ENCODE measurements at places on chromosomes 11 and 22.

DNA sequence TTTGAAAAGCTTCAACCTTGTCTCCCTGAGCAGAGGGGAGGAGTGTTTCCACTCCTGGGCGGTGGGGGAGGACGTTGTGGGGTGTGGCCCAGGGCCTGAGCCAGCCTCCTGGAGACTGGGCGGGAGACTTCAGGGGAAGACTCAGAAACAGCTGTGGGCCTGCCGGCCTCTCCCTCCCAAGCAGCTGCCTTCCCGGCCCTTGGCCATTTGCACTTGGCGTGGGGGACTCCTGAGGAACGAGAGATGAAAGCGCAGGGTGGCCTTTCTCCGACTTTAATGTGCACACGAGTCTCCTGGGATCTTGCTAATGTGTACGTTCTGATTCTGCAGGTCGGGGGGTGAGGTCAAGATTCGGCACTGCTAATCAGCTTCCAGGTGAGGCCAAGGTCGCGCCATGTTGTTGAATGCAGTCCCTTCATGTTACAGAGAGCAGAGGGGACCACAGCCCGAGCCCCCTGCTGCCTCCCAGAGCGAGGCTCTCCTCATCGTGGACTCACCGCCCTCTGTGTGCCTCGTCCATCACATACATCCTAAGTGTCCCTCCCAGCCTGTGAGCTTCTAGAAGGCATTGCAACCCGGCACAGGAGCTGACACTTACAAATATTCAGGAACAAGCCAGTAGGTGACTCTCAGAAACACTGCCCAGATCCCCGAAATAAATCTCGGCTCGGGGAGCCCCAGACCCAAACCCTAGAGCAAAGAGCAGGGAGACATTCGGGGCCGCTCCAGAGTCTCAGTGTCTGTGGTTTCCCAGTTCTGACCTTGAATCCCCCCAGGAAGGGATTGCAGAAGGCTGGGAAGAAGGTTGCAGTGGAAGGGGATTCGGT is 7.7 kb downstream of the LIF start:
- no peak for DNase-seq

DNA sequence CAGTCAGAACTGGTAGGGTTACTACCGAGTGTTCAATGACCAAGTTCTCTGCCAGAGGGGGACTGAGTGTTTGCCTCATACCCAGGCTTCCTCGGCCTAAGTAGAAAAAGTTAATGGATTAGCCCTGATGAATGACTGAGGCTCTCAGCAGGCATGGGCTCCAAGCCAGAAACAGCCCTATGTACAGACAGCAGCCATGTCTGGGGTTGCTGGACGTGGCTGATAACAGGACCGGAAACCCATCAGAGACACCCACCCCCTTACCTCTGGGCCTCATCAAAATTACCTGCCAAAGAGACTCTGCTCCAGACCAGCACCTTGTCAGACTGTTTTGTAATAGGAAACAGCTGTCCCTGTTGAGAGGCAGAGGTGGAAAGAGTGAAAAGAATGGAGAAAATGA is 351.4 kb downstream of the ETS1 start:
- no peak for DNase-seq

- peak; percentile 32 for DNase-seq
Measured at GRCh38 chr11:12377824-12378593, 638 bp downstream of the PARVA start.

GRCh38 chr11:3169255-3170043 is 4.3 kb upstream of the OSBPL5 start:
- no peak for DNase-seq

- no peak for DNase-seq
Measured at GRCh38 chr11:83845797-83846196, 559.6 kb upstream of the CCDC90B start.

DNA sequence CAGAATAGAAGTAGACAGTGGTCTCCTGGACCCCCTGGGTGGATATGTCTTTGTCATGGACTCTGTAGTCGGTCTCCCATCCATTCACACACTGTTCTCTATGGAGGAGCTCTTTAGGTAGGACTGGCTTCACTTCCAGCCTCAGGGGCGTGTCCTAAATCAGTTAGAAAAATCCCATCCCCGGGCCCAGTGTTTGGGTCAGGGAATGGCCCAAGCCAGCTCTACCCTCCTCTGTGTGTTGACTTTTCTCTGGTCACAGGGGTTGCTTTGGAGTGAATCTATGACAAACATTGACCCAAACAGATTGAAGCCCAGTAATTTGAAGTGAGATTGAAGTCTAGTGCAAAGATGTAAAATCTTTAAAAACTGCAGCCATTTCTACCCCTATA is 34.0 kb downstream of the WEE1 start:
- no peak for DNase-seq

DNA sequence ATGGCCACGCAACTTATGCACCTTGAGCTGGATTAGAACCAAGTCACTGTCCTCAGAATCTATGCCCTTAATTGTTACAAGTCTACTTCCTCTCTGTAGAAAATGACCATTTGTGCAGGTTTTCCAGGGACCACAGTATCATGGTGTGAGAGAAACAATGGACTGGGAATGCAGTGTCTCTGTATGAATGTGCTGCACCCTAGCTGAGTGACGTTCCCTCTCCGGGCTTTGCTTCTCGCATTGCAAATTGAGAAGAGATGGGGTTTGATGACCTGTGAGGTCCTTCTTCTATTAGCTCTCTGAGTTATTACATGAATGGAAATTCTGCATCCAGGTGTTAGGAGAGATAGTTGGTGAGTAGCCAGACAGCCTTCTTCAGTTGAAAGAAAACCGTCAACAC is 1052.3 kb downstream of the NTM start:
- no peak for DNase-seq

DNA sequence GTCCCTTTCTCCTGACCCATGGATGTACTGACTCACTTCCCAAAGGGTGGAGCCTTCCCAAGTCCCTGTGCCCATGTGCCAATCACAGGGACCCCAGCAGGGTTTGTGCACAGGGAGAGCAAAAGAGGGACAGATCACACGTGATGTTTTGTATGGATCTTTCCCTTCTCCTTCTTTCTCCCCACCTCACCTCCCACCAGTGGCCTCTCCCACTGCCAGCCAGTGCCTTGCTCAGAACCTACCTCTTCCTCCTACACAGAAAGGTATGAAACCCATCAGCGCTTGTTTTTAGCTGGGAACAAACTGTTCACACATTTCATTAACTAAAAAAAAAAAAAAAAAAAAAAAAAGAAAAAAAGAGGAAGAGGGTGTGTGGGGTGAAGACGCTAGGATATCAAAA is 112.9 kb downstream of the DSCAML1 start:
- DNase-seq = peak; percentile 68

- no peak for DNase-seq
Measured at GRCh38 chr11:103013421-103013820, 57.9 kb upstream of the MMP13 start.

DNA sequence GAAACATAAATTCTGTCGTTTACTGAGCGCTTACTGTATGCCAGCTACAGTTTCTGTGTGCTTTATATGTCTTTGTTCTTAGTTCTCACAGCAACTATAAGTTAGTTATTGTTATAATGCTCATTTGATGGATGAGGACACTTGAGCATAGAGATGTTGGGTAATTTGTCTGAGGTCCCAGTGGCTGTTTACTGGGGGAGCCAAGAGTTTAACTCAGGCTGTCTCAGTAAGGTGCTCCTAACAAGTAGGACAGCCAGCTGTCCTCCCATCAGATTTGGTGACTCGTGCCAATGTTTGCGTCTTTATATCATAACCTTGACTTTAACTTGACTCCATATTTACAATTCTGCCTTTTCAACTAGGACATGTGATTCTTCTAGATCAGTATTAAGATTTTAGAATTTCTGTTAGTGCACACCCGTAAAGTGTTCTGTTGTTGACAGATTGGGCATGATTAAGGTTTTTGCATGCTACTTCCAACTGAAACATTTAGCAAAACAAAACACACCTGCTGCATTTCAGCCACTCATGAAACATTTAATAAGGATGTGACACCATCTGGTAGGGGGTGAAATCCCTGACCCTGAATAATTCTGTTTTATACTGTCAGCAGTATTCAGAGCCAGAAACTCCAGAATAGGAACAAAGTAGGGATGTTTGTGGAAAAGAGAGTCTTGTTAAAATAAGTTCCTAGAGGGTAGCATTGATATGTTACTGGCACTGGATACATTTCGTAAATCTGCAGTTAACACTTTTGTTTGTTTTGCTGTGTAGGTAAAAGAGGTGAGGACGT is 1.9 kb downstream of the REXO2 start:
- DNase-seq = no peak

DNA sequence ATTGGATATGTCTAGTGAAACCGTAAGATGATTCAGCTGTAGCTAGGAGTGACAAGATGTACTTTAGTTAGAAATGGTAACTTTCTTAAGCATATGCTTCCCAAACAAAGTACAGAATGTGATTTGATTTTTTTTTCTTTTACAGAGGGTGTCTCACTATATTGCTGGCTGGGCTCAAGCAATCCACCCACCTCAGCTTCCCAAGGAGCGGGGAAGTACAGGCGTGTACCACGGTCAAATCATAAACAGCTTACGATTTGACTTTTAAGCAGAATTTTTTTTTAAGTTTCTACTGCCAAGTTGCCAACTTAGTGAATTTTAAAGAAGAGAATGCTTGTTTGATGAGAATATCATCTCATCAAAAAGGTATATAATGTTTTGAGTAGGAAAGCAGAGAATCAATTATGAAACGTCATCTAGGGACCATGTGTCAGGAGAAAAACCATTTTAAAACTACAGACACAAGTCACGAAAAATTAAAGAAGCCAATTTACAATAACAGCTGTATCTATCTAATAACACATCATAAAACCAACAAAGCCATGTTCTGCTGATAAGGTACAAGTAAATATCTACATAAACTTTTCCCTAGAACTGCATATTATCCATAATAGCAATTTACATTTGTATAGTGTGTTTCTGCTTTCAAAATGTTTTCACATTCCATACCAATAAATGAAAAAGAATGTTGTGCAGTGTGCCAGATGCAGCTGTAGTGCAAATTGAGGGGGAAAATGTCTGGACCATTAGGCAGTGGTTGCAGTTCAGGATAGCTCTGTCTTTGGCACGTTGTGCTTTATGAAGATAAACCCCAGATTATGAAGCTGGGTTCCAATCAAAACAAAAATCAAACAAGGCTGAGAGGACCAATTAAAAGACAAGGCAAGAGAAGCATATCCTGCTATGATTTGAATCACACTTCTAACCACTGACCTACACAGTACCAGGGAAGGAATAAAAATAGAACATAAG is 33.7 kb upstream of the USP47 start:
- DNase-seq = no peak

GRCh38 chr11:113311536-113311935 is 2.8 kb upstream of the TTC12 start:
- no peak for DNase-seq

GRCh38 chr22:27311698-27312550 is 489.6 kb downstream of the MN1 start:
- DNase-seq = peak; percentile 62

- DNase-seq = no peak
Measured at GRCh38 chr11:2901196-2901796, 15.7 kb upstream of the CDKN1C start.

GRCh38 chr22:41971431-41971830 is 2.2 kb downstream of the SEPTIN3 start:
- no peak for DNase-seq

DNA sequence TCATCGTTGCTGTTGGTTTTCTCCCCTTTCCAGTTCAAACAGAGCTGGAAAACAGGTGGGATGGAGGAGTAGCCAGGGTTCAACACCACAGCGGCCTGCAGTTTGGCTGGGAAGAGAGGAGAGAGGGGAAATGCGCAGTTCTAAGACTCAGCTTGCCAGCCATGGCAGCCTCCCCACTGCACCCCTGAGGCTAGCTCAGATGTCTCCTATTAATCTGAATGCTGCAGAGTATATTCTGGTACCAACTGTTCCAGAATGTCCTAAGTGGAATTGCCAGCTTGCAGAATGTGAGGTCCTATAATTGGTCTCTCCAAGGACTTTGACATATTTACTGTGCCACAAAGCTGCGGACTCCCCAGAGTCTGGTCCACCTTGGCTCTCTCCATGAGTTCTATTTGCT is 32.0 kb downstream of the NEFH start:
- no peak for DNase-seq

DNA sequence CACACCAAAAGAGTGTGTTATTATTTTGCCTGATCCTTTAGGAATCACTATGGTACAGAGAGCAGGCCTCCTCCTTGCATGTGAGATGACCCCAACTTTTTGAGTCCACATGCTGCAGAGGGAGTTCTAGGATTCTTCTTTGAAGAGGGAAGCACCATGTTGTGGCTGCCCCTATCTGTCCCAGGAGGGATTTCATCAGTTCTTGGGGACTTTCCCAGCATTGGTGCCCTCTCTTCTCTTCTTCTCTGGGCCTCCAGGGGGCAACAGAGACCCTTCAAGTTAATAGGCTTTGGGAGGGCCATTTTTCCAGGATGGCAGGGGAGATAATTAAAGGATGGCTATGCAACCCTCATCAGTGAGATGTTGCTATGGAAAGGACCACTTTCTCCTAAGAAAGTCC is 3.6 kb downstream of the MMP1 start:
- no peak for DNase-seq

GRCh38 chr11:20771681-20772080 is 102.3 kb downstream of the NELL1 start:
- no peak for DNase-seq

DNA sequence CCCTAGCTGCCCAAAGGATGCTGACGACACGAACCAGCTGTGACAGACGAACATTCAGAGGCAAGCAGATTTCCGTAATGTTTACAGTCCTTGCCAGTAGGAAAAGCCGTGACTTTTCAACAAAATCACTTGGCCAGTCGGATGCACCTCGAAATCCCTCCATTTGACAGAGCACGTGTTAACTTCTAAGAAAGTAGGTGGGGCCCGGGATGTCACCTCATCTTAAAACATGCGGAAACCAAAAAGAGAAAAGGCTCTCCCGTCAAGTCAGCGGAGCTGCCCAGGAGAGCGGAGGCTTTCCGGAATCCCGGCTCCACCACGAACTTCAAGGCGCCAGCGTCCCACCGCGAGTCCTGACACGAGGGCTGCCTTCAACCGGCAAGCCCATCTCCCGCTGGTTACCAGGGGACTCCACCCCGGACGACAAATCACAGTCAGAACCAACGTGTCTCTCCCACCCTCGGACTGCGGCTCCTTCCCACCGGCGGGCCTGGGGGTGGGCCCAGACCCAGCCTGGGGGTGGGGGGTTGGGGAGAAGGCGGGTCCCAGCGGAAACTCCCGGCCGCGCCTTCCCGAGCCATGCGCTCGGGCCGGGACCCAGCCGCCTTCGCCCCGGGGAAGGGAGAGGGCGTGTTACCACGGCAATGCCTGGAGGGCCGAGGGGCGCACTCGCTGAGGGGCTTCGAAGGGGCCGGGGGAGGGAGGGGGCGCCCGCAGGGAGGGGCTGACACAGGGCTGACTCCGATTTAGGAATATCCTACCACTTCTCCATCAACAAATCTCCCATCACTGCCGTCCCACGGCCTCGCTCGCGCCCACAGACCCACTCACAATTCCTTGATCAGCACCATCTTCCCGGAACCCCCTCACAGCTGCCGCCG is 475 bp downstream of the PITPNB start:
- DNase-seq = peak; percentile 13

- DNase-seq = no peak
Measured at GRCh38 chr11:75850787-75851186, 35.8 kb downstream of the UVRAG start.

GRCh38 chr11:60168306-60168705 is 14.6 kb downstream of the MS4A6A start:
- DNase-seq = no peak

GRCh38 chr11:129093283-129093682 is 98.8 kb downstream of the ARHGAP32 start:
- no peak for DNase-seq

- no peak for DNase-seq
Measured at GRCh38 chr22:43861529-43861928, 784 bp downstream of the SULT4A1 start.

- no peak for DNase-seq
Measured at GRCh38 chr11:67376873-67377808, 3.7 kb upstream of the CLCF1 start.
